ENCODE measurements at places on chromosomes 13 and 19. TPM values are rescaled to one million over a fixed set of nuclear protein-coding genes. Genes with fewer than 3 reads are reported as not detected.

DNA sequence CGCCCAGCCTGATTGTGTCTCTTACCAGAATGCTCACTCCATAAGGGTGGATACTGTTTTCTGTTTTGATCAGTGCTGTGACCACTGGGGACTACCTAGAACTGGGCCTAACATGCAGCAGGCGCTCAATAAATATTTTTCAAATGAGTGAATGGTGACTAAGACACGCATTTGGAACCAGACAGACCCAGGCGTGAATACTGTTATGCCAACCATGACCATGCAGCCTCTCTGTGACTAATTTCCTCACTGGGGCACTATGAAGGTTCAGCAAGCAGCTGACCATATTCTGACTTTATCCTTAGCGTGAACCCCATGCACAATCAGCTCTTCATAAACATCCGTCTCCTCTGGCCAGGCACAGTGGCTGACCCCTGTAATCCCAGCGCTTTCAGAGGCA lies 13.0 kb upstream of the SPC24 start:
- peak; percentile 39 for DNase-seq

Gene TNFSF9
- not detected for total RNA-seq

GRCh38 chr13:85853901-85854663 lies 54.9 kb upstream of the SLITRK6 start:
- no peak for DNase-seq

Gene SIAH3
- total RNA-seq, result not detected

- DNase-seq, result no peak
These were observed 185.7 kb upstream of the KL start for GRCh38 chr13:32830336-32831031.

Gene GAPDHS
- not detected for total RNA-seq

Gene VSIG10L
- total RNA-seq, result 1.4 TPM

DNA sequence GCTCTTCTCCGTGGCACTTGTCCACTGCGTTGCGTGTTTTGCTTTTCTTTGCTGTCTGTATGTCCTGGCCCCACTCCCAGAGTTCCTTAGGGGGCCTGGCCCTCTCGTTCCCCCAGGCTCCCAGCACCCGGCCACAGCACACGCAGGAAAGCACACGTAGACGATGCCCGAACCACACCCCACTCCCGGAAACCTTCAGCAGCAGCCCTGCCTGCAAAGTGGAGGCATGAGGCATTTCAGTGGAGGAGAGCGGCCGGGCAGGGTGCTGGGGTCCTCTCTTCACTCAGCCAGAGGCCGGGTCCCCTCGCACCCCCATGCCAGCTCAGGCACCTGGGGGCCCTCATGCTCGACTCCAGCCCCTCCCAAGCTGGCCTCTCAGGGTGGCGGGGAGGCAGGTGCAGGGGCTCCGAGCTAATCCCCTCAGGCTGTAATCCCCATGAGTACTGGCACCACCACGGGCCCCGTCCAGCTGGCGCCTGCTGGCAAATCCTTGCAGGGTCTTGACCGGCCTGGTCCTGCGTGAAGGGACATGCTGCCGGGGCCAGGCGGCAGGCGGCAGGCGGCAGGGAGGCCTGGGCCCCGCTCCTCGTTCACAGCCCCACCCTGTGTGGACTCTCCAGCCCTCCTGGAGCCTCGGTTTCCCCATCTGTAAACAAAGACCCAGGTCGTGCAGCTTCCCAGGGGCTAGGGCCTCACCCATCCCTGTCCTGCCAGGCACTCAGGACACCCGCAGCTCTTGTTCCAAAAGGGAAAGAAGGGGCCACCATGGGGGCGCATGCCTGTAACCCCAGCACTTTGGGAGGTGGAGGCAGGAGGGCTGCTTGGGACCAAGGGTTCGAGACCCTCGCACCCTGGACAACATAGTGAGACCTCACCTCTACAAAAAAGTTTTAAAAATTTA lies 7.0 kb downstream of the PIP5K1C start:
- no peak for DNase-seq

GRCh38 chr19:37251308-37252229 lies 33.6 kb downstream of the ZNF383 start:
- DNase-seq, result peak; percentile 72

- DNase-seq, result no peak
These were observed 34.1 kb downstream of the INSR start for GRCh38 chr19:7260161-7260560.

Gene TMEM190
- not detected for total RNA-seq

DNA sequence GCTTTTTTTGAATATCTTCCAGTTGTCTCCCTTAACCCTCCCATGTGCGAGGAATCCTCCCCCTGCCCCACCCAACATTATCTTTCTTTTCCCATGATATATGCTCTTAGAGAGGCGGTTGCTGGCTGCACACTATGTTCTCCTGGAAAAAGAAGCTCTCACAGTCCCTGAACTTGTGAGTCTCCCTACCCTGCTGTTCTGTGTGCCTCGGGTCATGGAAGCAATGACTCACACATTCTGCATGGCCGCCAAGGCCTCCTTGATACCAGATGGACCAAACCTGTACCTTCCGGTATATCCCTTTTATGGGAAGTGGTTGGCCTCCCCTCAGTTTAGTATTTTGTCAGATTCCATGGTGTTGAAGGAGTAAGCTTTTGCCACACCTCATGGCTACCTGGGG lies 705.4 kb downstream of the SLITRK6 start:
- no peak for DNase-seq

Gene DEDD2
- 30.2 TPM for total RNA-seq

GRCh38 chr19:13033244-13033643 lies 38.0 kb downstream of the NFIX start:
- no peak for DNase-seq

- no peak for DNase-seq
These were observed 19.1 kb downstream of the C19orf12 start for GRCh38 chr19:29695765-29696564.

- peak; percentile 22 for DNase-seq
These were observed 29.1 kb downstream of the VAV1 start for GRCh38 chr19:6801485-6802086.

Gene SYNGR4
- not detected for total RNA-seq

GRCh38 chr13:109101550-109102144 lies 472.2 kb downstream of the MYO16 start:
- no peak for DNase-seq

Gene DMKN
- 1.7 TPM for total RNA-seq

- no peak for DNase-seq
These were observed 86.9 kb downstream of the TBC1D4 start for GRCh38 chr13:75395066-75395465.

- no peak for DNase-seq
These were observed 105.2 kb downstream of the SLITRK6 start for GRCh38 chr13:85693889-85694511.

GRCh38 chr13:43804461-43805070 lies 17.8 kb upstream of the ENOX1 start:
- DNase-seq, result no peak

GRCh38 chr19:9847087-9847671 lies 12.1 kb downstream of the PIN1 start:
- peak; percentile 27 for DNase-seq

DNA sequence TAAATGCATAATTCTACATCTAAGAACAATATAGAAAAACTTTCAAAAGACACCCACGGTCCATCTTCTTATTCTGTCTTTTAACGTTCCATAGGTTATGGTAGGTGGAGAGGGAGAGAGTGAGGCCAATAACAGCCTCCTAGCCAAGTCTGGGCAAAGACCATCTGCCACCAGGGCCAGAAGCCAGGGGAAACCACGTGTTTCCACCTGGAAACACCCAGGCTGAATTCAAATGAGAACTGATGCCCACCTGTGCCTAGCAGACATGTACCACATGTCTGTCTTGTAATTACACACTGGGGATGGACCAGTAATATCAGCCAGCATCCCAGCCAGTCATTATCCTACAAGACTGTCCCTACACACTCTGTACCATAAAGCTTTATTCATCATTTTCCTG lies 1573.1 kb downstream of the EFNB2 start:
- no peak for DNase-seq

Gene ZNF442
- total RNA-seq, result 0.21 TPM

DNA sequence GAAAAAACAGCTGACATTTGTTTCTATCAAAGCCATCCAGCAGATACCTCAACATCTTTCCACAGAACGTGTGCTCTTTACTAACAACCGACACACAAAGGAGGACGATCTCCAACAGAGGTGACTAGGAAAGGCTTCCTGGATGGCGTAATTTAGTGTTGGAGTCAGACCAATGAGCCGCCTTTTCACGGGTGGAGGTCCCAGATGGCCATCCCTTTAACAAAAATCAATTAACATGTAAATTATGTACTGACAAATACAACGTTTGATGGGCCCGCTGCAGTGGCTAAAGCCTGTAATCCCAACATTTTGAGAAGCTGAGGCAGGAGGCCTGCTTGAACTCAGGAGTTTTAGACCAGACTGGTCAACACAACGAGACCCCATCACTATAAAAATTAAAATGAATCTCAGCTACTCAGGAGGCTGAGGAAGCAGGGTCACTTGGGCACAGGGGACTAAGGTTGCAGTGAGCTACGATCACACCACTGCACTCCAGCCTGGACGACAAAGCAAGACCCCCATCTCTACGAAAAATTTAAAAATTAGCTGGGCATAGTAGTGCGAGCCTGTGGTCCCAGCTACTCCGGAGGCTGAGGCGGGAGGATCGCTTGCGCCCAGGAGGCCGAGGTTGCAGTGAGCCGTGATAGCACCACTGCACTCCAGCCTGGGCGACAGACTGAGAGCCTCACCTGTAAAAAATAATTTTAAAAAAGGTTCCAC lies 1.2 kb upstream of the DPY19L3 start:
- DNase-seq, result no peak

DNA sequence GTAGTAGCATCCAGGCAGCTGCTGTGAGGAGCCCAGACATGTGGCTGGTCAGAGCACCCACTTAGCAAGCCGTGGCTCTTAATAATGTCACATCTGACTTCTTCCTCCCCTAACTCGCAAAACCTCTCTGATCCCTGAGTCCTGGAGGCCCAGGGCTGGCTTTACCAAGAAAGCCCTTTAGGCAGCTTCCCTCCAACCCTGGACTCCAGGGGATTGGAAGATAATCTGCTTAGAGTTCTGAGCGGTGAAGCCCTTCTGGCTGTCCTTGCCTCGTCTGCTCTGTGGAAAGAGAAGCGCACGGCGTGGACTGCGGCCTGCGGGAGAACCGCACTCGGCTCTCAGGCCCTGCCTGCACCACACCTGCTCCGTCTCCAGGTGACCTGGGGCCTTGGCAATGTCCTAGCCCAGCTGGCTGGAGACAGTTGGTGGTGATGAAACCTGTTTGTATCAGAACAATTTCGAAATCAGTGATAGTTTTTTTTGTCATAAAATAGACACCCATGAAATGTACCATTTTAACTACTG lies 64.5 kb upstream of the MCF2L start:
- DNase-seq, result no peak

DNA sequence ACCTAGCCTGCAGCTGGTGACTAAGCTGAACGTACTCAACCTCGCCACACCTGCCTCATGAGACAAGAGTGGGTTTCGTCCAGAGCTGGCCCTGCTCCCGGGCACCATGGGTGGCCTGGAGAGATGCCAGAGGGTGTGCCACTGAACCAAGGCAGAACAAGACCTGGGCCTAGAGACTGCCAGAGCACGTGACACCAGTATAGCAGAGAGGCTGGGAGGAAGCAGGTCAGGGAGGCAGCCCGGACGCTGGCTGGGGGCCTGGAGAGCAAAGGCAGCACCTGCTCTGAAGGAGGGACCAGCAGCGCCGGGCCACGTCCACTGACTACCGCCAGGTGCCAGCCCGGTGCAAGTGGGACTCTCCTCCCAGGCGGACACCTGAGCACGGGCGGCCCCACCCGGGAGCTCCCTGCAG lies 7.3 kb upstream of the C13orf46 start:
- no peak for DNase-seq

- DNase-seq, result no peak
These were observed 328.7 kb downstream of the SPRY2 start for GRCh38 chr13:80012251-80012650.

GRCh38 chr13:113123226-113124201 lies 915 bp downstream of the F10 start:
- DNase-seq, result peak; percentile 59

DNA sequence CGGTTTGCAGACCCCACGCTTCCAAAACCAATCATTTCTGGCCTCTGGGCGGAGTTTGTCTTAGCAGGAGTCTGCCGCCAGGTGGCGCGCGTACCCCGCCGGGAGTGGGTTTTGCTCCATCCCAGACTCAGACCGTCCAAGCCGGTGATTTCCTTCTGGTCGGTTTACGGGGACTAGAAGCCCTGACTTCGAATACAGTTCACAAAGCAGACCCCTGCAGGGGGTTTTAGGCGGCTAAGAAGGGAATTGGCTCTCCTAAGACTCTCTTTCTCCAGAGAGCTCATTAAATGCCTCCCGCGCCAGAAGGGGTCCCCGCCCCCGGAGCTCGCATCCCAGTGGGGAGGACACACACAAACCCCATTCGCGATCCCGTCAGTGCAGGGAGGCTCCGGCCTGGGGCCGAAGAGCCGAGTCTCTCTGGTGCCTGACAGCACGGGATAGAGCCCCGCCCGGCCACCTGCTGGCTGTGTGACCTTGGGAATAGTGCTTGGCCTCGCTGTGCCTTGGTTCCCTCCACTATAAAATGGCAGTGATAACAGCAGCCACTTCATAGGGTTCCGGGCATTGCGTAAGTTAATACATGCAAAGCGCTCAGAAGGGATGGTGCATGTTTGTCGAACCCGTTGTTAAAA lies 8.6 kb upstream of the NUP62 start:
- no peak for DNase-seq

DNA sequence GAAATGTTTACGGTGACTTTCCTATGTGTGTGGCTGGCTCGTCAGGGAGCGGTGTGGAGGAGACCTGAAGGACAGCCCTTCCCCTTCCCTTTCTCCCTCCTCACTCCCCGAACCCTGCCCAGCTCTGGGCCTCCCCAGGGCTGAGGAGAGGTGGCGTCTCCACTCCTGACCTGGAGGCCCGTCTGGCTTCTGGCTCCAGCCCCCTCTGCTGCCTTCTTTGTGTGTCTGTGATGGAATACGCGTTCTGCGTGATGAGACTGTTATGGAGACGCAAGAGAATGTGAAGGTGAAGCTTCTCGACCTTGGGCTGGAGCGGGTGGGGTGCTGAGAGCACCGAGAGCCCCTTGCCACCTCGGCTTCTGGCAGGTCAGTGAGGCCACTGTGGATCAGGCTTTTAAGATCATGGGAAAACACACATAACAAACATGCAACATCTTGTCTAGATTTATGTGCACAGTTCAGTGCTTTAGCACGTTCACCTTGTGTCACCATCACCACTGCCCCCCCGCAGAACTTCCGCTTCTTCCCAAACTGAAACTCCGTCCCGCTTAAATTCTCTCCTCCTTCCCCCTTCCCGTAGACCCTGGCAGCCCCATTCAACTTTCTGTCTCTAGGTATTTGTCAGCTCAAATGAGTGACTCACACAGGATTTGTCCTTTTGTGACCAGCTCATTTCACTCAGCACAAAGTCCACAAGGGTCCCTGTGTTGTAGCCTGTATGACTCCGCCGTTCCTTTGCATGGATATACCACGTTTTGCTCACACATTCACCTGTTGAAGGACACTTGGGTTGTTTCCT lies 24.7 kb downstream of the ATP11A start:
- DNase-seq, result peak; percentile 51

DNA sequence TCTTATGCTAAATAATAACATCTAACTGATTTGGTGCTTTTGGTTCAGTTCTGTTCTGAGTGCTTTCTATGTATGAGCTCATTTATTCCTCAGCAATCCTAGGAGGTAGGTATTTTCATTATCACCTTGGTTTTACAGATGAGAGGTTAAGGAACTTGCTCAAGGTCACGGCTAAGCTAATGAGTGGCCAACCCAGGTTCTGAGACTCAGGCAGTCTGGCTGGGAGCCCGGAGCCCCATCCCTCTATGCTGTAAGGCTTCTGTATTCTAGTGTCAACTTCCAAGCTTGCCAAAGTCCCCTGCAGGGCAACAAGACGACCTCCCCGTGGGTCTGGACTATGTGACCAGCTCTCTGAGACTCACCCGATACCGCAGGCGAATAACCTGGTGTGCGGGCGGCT lies 60.5 kb downstream of the PARP4 start:
- no peak for DNase-seq
